ENCODE measurements at places on chromosomes 7 and 10. TPM values are rescaled to one million over a fixed set of nuclear protein-coding genes. Genes with fewer than 3 reads are reported as not detected.
A peak's percentile ranks its signal among the peaks of the same experiment; 100 is the strongest.

Gene CLRN3
- total RNA-seq, result not detected

Gene IQUB
- total RNA-seq, result 0.51 TPM

Gene HTRA1
- 78.3 TPM for total RNA-seq

Gene MYO1G
- total RNA-seq, result 2.2 TPM

Gene TPK1
- 6.4 TPM for total RNA-seq

DNA sequence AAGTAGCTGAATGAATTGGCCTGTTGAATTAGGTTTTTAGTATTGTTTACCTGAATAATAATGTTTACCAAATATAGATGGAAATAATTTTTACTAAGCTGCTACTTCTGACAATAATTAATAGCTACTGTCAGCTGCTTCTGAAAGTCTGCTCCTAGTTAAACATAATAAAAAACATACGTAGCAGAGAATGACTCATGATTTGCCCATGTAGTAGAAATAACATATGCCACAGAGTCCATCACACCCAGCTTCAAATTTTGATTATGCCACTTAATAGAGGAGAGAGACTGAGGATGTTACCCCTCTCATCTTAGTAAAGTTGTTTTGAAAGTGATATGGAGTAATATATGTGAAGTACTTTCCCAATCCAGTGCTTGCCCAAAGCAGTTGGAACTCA lies 57.6 kb upstream of the MDFIC start:
- H3K27ac ChIP-seq, result no peak overlapping the region
- H3K27me3 ChIP-seq, result no peaks in the 10 kb centered on the region
- no peak for DNase-seq
- no peaks in the 10 kb centered on the region for H3K36me3 ChIP-seq
- no peak overlapping the region for H3K4me3 ChIP-seq

GRCh38 chr10:11184093-11184492 lies 166.4 kb downstream of the CELF2 start:
- no peak for DNase-seq
- H3K4me3 ChIP-seq, result no peak overlapping the region
- no peaks in the 10 kb centered on the region for H3K36me3 ChIP-seq
- no peaks in the 10 kb centered on the region for H3K4me1 ChIP-seq

GRCh38 chr7:34208878-34209621 lies 303.7 kb downstream of the BMPER start:
- no peaks in the 10 kb centered on the region for H3K4me1 ChIP-seq
- H3K27me3 ChIP-seq, result no peaks in the 10 kb centered on the region
- H3K36me3 ChIP-seq, result no peaks in the 10 kb centered on the region
- no peak overlapping the region for H3K4me3 ChIP-seq

- no peak overlapping the region for H3K4me3 ChIP-seq
- H3K27ac ChIP-seq, result no peak overlapping the region
- no peak for DNase-seq
- no peaks in the 10 kb centered on the region for H3K27me3 ChIP-seq
- H3K4me1 ChIP-seq, result peaks cover 6% of the 10 kb centered on the region
- no peaks in the 10 kb centered on the region for H3K36me3 ChIP-seq
Measured at GRCh38 chr7:115232041-115232440, 310.1 kb downstream of the MDFIC start.

DNA sequence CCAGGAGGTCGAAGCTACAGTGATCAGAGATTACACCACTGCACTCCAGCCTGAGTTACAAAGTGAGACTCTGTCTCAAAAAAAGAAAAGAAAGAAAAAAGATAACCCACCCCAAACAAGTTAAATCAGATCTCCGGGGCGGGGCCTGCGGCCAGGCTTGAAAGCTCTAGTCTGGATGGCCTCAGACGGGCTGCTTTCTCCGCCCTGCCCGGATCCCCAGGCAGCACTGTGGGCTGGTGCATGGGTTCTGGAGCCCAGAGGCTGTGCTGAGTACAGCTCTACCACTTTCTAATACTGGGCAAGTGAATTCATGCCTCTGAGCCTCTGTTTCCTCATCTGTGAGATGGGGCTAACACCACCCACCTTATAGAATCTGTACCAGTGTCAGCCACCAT lies 83.7 kb downstream of the ZMIZ1 start:
- H3K4me3 ChIP-seq, result no peak overlapping the region
- peak overlapping the region; percentile 98 for H3K27ac ChIP-seq
- no peaks in the 10 kb centered on the region for H3K36me3 ChIP-seq
- H3K27me3 ChIP-seq, result no peaks in the 10 kb centered on the region
- H3K4me1 ChIP-seq, result peaks cover 3% of the 10 kb centered on the region

GRCh38 chr10:82826132-82826531 lies 951.1 kb downstream of the NRG3 start:
- no peak overlapping the region for H3K27ac ChIP-seq
- H3K36me3 ChIP-seq, result no peaks in the 10 kb centered on the region
- H3K27me3 ChIP-seq, result no peaks in the 10 kb centered on the region
- H3K4me1 ChIP-seq, result no peaks in the 10 kb centered on the region
- no peak for DNase-seq

- H3K27ac ChIP-seq, result no peak overlapping the region
- no peak overlapping the region for H3K4me3 ChIP-seq
- no peaks in the 10 kb centered on the region for H3K36me3 ChIP-seq
- H3K27me3 ChIP-seq, result no peaks in the 10 kb centered on the region
- no peak for DNase-seq
Measured at GRCh38 chr7:121397822-121398221, 1.7 kb upstream of the FAM3C start.

- no peak for DNase-seq
- H3K4me1 ChIP-seq, result no peaks in the 10 kb centered on the region
- H3K27ac ChIP-seq, result no peak overlapping the region
- no peaks in the 10 kb centered on the region for H3K36me3 ChIP-seq
- no peak overlapping the region for H3K4me3 ChIP-seq
Measured at GRCh38 chr7:84780158-84781124, 406.4 kb downstream of the SEMA3D start.

GRCh38 chr10:104577163-104577562 lies 63.9 kb upstream of the SORCS3 start:
- no peak overlapping the region for H3K4me3 ChIP-seq
- no peak for DNase-seq
- H3K27me3 ChIP-seq, result no peaks in the 10 kb centered on the region
- H3K27ac ChIP-seq, result no peak overlapping the region
- H3K4me1 ChIP-seq, result no peaks in the 10 kb centered on the region
- no peaks in the 10 kb centered on the region for H3K36me3 ChIP-seq

GRCh38 chr7:3688071-3688470 lies 387.0 kb downstream of the SDK1 start:
- no peaks in the 10 kb centered on the region for H3K4me1 ChIP-seq
- no peaks in the 10 kb centered on the region for H3K36me3 ChIP-seq
- H3K27me3 ChIP-seq, result no peaks in the 10 kb centered on the region
- H3K4me3 ChIP-seq, result no peak overlapping the region
- no peak overlapping the region for H3K27ac ChIP-seq

DNA sequence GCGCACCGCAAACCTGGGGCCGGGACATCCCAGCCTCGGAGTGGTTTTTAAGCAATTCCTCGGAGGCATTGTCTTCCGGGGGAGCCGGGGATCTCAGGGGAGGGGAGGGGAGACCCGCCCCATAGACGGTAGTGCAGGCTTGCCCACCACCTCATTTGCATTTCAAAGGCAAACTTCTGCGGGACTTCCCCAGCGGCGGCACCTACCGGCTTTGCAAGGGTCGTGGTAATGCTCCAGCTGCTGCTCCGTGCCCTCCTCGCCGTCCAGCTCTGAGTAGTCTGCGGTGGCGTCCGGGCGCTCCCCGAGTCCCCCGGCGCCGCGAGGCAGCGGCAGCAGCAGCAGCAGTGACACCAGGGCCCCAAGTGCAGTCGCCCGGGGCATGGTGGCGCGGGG lies 425 bp downstream of the TLL2 start:
- H3K27me3 ChIP-seq, result no peaks in the 10 kb centered on the region
- no peak for DNase-seq
- peaks cover 24% of the 10 kb centered on the region for H3K4me1 ChIP-seq
- H3K4me3 ChIP-seq, result peak overlapping the region; percentile 67
- H3K36me3 ChIP-seq, result no peaks in the 10 kb centered on the region

DNA sequence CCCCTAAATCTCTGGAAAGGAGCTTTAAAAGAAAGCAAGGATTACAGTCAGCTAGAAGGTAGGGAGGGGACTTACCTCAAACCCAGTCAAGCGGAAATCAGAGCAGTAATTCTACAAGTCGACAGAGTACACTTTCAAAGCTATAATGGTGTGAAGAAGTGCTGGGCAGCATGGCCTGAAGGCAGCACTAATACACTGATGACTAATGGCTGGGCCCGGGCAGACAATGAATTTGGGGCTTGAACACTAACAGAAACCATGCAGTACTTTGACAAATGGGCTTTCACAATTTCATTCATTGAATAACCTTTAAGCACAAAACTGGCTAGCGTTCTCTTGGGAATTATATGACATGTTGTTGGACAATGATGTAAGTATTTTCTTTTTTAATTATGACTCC lies 4.7 kb downstream of the GLI3 start:
- DNase-seq, result no peak
- no peak overlapping the region for H3K27ac ChIP-seq
- H3K27me3 ChIP-seq, result no peaks in the 10 kb centered on the region
- no peaks in the 10 kb centered on the region for H3K4me1 ChIP-seq

GRCh38 chr7:92785923-92786322 lies 50.5 kb downstream of the CDK6 start:
- no peaks in the 10 kb centered on the region for H3K36me3 ChIP-seq
- DNase-seq, result no peak
- H3K4me1 ChIP-seq, result no peaks in the 10 kb centered on the region
- H3K27me3 ChIP-seq, result no peaks in the 10 kb centered on the region
- peak overlapping the region; percentile 19 for H3K27ac ChIP-seq
- H3K4me3 ChIP-seq, result no peak overlapping the region

Data from right atrium auricular region (tissue), 2 donors.